ENCODE measurements at places on chromosomes 6 and 20.

DNA sequence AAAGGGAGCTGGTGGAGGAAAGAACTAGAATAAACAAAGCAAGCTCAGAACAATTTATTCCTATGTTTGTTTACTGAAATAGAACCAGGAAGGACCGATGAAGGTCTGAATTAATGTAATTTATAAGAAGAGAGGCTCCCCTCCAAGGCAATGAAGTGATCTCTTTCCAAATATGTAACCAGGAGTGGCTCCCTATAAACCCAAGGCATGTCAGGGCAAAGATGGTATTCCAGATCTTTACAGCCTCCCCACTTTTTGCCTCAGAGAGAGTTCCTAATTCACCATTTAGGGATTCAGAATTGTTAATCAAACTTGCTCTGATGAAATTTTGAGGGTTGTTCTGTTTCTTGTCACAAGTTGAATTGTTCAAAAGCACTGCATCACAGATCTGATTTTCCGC, 88.8 kb downstream of the HDGFL1 start:
- H3K27ac ChIP-seq, result no peak overlapping the region
- DNase-seq, result no peak
- no peak overlapping the region for H3K4me3 ChIP-seq
- no peaks in the 10 kb centered on the region for H3K27me3 ChIP-seq
- H3K4me1 ChIP-seq, result no peaks in the 10 kb centered on the region

- H3K27me3 ChIP-seq, result no peaks in the 10 kb centered on the region
- peak; percentile 74 for DNase-seq
- H3K27ac ChIP-seq, result no peak overlapping the region
- H3K36me3 ChIP-seq, result no peaks in the 10 kb centered on the region
- H3K4me1 ChIP-seq, result no peaks in the 10 kb centered on the region
Observed at GRCh38 chr6:170388113-170388512, 81.6 kb downstream of the FAM120B start.

- peaks cover 4% of the 10 kb centered on the region for H3K27me3 ChIP-seq
- no peak overlapping the region for H3K4me3 ChIP-seq
- DNase-seq, result no peak
- H3K27ac ChIP-seq, result no peak overlapping the region
- no peaks in the 10 kb centered on the region for H3K4me1 ChIP-seq
Observed at GRCh38 chr6:142648036-142648451, 296.9 kb downstream of the HIVEP2 start.

- H3K27me3 ChIP-seq, result no peaks in the 10 kb centered on the region
- DNase-seq, result peak; percentile 77
- no peak overlapping the region for H3K4me3 ChIP-seq
- H3K27ac ChIP-seq, result peak overlapping the region; percentile 76
Observed at GRCh38 chr6:102736941-102737368, 1343.4 kb downstream of the GRIK2 start.

Measured in fibroblast of lung (primary cell).